ENCODE measurements at places on chromosomes 3 and 15.

DNA sequence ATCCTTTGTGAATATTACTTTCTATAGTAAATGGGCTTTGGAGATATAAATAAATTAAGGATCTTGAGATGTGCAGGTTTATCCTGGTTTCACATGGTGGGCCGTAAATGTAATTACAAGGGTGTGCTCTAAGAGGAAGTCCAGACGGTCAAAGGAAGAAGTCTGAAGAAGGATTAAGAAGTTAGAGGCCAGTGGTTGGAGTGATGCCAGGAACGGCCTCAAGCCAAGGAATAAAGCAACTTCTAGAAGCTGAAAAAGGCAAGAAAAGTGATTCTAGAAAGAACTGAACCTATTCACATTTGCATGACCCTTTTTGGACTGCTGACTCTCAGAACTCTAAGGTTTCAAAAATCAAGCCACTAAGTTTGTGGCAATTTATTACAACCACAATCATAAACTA lies 981.3 kb upstream of the ALCAM start:
- DNase-seq, result peak; percentile 4

DNA sequence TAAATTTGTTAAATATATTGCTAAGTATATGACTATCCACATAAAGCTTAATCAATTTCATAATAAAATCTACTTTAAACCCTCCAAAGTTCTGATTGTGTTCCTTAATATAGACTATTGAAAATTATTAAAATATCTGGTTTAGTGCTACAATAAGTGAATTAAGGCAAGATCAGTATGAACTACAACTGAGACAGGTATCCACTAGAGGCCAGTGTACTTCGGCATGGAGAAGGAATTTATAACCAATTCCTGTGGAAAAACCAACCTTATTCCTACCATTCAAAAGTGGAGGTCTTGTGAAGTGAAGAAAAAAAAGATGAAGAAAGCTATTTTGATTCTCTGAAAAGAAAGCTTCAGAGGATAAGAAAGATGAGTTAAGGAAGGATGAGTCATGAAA lies 237.7 kb downstream of the SUCLG2 start:
- peak; percentile 8 for DNase-seq

DNA sequence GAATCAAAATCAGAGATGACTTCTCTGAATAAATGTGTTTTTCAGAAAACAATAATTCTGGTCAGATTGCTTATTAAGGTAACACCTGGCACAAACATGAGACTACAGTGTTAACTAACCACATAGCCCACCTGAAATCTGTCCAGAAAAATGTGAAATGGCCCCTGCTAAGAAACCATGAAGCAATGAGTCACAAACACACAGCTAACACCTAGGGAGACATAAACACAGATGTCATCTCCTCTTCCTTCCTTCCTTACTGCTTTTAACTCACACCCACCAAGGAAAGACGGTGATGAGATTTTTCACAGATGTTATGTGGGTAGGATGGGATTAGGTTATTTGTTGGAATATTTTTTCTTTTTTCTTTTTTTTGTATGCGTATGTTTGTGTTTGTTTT lies 315.0 kb upstream of the STAC start:
- no peak for DNase-seq

DNA sequence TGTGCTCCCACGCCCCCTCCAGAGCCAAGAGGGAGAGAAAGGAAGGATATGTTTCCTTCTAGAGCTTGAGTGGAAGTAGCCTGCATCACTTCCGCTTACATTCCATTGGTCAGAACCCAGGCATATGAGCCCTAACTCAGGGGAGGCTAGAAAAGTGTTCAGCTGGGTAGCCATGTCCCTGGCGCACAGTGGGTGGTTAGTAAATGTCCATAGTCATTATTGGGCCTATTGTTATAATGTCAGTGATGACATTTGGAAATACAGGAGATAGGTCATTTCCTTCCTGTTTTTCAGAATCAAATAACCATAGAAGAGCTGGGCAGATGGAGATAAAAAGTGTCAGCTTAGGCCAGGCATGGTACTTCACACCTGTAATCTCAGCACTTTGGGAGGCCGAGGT lies 27.3 kb downstream of the CD276 start:
- DNase-seq, result peak; percentile 76

- no peak for DNase-seq
These were observed 34.9 kb upstream of the POU1F1 start for GRCh38 chr3:87311309-87311708.

DNA sequence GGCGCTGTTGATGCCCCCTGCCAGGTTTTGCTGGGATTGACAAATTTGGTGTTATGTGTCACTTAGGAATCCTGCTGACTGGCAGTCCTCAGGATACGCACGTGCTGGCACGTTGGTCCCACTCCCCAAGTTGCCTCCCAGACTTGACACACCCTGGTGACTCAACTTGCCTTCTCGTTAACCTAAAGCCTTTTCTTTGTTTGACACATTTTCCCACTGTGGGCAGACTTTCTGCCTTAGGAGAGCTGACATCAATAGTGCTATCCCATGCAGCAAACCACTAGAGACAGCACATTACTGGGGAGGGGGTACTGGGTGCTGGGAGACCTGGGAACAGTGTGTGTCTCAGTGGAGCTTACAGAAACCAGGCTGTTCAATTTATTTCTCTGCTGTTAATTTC lies 104.3 kb downstream of the OXNAD1 start:
- no peak for DNase-seq

DNA sequence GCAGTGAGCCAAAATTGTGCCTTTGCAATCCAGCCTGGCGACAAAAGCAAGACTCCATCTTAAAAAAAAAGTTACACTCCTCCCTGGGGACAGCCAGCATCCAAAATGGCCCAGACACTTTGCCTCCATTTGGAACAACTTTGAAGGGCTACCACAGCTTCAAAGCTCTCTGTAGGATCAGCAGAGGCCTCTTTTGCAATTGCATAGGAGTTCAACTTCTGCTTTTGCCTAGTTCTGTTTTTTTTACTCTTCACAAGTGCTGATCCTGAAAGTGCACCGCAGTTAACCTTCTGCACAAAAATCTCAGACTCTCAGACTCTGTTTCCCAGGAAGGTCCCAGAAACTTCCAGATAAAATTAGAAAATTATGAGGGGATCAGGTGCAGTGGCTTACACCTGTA lies 25.2 kb upstream of the SLC4A7 start:
- DNase-seq, result no peak

GRCh38 chr15:52012210-52012609 lies 6.8 kb upstream of the MAPK6 start:
- DNase-seq, result no peak

DNA sequence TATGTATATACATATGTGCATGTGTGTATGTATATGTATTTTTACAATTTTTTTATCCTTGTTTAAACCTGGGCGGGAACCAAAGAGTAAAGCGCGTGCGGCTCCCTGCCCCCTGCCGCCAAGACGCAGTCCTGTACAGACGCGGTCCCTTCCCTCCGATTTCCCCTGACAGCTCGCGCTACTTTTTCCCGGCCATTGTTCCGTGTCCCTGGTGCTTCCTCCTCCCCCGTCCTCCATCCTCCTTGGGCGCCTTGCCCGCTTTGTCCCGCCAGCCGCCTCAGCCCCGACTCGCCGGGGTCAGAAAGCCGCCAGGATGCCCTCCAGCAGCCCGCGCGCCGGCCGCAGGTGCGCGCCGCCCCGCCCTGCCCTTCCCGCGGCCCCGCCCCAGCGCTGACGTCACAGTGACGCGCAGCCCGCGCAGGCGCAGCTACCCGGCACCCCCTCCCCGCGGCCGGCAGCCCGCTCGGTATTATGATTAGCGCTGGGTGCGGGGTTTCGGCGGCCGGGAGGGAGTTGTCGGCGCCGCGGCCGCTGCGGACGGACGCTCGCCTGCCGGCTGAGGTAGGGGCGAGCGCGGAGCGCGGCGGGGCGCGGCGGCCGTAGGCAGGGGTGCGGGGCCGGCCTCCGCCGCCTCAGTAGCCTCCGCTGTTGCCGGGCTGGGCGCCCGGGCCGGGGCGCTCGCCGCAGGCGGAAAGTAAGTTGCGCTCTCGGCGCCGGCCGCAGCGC lies at the start of gene SNRK:
Gene SNRK (plus strand): TSS at position 426 of the 726 bp plus-strand sequence. CDS start 16,664 bp downstream, outside the sequence.
- DNase-seq, result peak; percentile 92

GRCh38 chr3:13896473-13897154 lies 16.7 kb upstream of the WNT7A start:
- DNase-seq, result peak; percentile 75

DNA sequence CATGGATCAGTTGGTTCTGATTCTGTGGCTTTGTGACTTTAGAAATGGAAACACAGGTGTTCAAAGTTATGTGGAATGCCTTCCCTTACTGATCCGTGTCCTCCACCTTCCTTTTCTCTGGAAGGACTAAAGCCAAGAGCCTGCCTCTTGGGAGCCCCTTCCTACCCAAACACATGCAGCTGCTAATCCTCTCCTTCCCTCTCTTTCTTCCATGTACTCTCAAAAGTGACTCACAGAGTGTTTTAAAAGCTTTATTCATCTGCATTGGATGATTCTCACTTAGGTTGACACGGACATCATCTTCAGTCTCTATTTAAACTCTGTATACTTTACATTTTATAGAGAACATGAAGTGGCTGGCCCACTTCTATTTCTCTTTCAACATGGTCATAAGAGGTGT lies 856.5 kb upstream of the ARPP21 start:
- DNase-seq, result no peak

DNA sequence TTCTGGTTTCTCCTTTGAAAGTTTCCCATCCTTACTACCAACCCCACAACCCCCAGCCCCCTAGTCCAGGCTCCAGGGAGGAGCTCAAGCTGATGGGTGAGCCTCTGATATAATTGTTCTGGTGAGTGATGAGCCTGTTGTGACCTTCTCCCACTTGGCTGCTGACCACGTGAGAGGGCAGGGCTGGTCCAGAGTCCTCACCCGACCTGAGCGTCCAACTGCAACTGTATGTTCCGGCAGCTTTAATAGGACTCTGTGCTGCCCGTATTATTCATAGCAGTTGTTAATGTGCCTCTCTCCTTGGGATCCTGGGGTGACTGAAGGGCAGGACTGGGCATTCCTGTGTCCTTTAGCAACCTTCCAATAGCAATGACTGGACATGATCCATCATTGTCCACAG lies 56.2 kb downstream of the B3GNT5 start:
- DNase-seq, result no peak

GRCh38 chr15:71448688-71449114 lies 333.4 kb downstream of the THSD4 start:
- DNase-seq, result peak; percentile 72

DNA sequence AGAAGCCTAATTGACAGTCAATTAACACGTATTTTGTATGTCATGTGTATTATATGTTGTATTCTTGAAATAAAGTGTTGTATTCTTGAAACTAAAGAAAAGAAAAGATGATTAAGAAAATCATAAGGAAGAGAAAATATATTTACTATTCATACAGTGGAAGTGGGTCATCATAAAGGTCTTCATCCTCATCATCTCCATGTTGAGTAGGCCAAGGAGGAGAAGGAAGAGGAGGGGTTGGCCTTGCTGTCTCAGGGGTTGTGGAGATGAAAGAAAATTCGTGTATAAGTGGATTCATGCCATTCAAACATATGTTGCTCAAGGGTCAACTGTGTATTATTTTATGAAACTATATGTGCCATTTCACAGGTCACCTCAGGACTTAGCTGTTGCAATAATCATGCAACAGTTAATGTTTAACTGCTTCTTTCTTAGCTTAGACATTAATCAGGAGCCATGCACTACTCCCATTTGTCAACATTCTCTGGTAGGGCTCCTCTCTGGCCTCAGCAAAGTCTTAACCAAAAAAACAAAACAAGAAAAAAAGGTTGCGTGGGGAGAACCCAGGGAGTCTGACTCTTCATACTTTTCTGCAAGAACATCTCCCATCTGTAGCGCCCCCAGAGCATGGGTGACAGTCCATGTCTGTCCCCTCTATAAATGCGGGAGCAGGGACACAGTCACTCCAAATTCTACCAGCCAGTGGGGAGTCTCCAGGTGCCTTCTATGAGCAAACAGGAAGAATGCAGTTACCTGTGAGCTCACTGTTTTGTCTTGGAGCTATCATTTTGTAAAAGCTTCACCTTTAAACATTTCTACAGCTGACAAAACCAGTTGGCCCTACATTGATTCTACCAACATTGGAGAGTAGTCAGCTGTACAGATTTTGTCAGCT lies 19.9 kb upstream of the LRRC2 start:
- DNase-seq, result no peak

- no peak for DNase-seq
These were observed 98.8 kb upstream of the MB21D2 start for GRCh38 chr3:193016437-193016901.

GRCh38 chr3:47394881-47395280 lies 14.1 kb downstream of the PTPN23 start:
- DNase-seq, result no peak

DNA sequence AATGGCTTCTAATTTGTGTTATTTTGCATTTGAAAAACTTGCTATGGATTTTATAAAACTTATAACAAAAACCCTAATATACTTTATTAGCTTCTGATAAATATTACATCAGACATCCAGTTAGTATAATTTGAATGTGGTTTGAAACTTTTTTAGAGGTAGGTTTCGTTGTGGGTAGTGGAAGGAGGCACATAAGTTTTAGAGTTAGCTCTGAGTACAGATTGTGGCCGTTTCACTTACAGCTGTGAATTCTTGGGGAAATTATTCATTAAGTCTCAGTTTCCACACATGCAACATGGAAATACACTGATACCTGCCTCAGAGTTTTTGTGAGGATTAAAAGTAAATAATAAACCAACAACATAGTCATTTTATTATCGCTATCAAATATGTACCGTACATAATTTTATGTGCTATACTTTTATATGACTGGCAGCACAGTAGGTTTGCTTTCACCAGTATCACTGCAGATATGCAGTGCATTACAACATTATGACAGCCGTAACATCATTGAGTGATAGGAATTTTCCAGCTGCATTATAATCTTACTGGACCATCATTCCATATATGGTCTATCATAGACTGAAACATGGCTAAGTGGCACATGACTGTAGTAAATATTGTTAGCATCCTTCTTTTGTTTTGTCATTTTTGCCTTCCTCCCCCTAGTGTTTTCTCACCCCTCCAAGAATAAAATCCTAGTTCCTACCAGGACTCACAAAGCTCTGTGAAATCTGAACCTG lies 175.6 kb downstream of the AKAP13 start:
- no peak for DNase-seq

- DNase-seq, result no peak
These were observed 95.2 kb upstream of the CDIN1 start for GRCh38 chr15:36484038-36484778.

- no peak for DNase-seq
These were observed 266.3 kb downstream of the RPLP1 start for GRCh38 chr15:69718916-69719315.

- DNase-seq, result no peak
These were observed 222.2 kb upstream of the ATP11B start for GRCh38 chr3:182570946-182571594.

GRCh38 chr3:128316481-128316891 lies 150.2 kb downstream of the DNAJB8 start:
- no peak for DNase-seq

- no peak for DNase-seq
These were observed 110.3 kb downstream of the COL6A6 start for GRCh38 chr3:130627143-130627855.

- DNase-seq, result no peak
These were observed 436.6 kb downstream of the VGLL3 start for GRCh38 chr3:86554383-86554782.

DNA sequence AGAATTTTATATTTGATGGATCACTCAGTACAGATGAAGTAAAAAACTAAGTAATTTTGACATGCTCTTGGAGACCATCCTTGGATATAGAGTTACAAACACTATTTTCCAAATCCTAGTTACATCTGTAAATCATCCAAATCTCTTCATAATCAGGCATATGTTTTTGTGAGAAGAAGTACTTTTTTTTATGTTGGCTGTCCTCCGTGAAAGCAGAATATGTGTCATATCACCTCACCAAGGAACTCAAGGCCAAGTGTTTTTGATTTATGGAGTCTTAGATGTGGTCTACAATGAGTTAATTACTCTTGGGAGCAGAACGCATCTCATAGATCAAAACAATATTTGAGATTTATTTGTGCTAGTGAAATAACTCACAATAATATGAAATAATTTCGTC lies 416.5 kb upstream of the TGFBR2 start:
- no peak for DNase-seq
